ENCODE measurements at places on chromosomes 12 and 14. TPM values are rescaled to one million over a fixed set of nuclear protein-coding genes. Genes with fewer than 3 reads are reported as not detected.
A peak's percentile ranks its signal among the peaks of the same experiment; 100 is the strongest.

- DNase-seq: peak; percentile 46
Measured at GRCh38 chr12:10409392-10409791, at the start of gene KLRC4. KLRC4 (minus strand) TSS chr12:10409757; CDS start chr12:10409575, 182 bp downstream.

DNA sequence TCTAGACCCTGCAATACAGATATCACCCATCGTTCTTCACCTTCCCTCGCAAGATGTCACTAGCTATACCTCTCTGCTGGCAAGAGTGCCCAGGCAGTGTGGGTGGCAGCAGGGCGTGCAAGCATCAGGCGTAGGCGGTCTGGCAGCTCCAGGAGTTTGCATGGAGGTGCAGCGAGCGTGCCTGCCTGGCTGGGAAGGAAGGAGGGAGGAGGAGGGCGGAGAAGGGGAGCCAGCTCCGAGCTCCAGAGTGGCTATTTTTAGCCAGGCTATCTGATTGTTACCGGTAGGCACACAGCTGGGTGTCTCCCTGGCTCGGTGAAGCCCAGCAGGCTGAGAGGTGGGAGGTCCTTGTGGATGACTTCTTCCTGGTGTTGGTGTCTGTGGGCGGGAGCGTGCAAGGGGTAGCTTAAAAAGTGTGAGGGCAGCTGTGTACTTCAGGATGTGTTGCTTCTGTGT is 6.2 kb downstream of the FOXJ2 start:
- DNase-seq: peak; percentile 62

- DNase-seq: no peak
Measured at GRCh38 chr14:64993266-64993930, 6.7 kb downstream of the FNTB start.

GRCh38 chr14:68232300-68233055 is 412.9 kb downstream of the RAD51B start:
- peak; percentile 98 for DNase-seq

The CLEC9A gene
- 0.45 TPM for polyA plus RNA-seq

The ACRBP gene
- 2.5 TPM for polyA plus RNA-seq

All from muscle of leg (tissue), 16 donors.